ENCODE measurements at places on chromosomes 5 and 9.

- DNase-seq: no peak
Measured at GRCh38 chr5:57889558-57889957, 406.9 kb upstream of the ACTBL2 start.

DNA sequence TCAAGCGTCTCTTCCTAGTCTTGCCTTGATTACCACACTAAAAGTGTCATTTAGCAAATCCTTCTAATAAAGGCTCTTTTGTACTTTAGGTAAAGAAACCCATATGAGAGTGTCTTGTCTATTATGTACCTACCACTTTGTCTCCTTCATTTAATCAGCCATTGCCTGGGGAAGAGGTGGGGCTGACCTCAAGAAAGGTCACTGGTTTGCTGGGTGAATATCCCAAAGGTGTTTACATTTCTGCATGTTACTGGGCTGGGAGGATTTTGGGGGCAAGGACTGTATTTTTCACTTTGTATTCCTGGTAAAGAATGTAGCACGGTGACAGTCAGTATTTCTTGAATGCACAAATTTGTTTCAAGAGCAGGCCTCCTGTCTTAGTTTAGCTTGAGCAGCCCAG, 11.9 kb upstream of the RPS23 start:
- no peak for DNase-seq

DNA sequence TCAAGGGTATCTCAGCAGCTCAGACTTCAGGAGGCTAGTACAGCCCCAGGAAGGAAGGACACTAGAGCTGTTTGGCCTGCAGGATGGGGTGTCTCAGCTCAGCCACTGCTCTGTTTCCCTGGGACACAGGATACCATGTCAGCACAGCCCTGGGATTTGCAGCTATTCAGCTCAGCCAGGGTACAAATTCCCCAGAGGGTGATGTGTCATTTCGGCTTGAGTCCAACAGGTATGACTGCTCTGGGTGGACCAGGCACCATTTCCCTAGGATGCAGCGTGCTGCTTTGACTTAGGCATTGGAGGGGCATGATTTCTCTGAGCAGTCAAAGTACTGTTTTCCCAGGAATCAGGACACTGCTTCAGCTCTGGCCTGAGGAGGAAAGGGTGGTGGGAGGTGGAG, 130.1 kb downstream of the ARSB start:
- DNase-seq: no peak

DNA sequence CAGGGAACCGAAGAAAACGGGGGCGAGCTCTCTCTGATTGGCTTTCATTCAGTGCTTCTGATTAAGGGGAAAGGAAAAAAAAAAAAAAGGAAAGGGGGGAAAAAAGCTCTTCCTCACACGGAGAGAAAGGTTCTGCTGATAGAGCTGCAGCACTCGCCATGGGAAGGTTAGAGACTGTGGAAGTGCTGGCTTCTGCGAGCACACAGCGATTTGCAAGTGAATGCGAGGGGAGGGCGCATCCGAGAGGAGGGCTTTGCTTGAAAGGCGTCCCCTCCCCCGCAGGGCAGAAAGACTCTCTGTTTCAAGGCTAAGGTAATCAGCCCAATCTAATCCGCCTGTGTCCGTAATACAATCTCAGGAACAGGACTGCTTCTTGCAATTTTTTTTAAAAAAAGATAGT, at the start of gene CDH10:
TSS of gene CDH10 (minus strand) at position 218 of the 400 bp plus-strand sequence. CDS start 51,488 bp downstream, outside the sequence.
- DNase-seq: no peak

- DNase-seq: no peak
Measured at GRCh38 chr9:132125361-132125760, 36.5 kb upstream of the NTNG2 start.

DNA sequence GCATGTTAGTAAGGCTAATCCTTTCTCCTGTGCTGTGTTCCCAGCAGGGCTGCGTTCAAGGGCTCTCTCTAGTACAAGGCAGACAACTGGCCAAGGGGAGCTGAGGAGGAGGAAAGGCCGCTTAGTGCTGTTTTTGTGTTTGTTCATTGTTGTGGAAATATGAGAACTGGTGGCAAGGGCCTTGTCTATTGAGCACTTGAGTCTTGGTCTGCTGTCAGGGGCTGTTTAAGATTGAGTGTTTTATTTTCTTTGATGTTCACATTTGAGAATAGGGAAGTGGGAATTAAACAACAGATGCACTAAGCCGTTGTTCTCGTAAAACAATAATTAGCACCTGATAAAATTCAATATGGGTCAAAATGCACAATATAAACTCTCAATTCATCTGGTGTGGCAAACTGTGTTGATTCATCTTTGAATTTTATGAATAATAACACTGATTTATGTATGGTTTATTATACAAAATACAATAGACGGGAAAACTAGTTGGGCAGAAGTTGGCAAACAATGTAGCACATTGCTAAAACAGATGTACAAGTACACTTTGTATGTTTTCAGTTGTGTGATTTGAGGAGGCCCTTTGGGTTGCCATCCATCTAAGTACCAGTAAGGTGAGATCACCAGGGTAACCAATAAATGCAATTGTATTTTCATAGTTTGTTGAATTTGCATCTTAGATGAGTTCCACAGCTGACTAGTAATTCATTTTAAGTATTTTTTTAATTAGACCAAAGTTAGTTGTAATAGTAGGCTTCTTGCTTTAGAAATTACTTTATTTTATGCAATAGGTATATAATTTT, 97.6 kb upstream of the GRHPR start:
- DNase-seq: no peak

- peak; percentile 83 for DNase-seq
Measured at GRCh38 chr5:176660860-176661641, 13.8 kb downstream of the TSPAN17 start.

DNA sequence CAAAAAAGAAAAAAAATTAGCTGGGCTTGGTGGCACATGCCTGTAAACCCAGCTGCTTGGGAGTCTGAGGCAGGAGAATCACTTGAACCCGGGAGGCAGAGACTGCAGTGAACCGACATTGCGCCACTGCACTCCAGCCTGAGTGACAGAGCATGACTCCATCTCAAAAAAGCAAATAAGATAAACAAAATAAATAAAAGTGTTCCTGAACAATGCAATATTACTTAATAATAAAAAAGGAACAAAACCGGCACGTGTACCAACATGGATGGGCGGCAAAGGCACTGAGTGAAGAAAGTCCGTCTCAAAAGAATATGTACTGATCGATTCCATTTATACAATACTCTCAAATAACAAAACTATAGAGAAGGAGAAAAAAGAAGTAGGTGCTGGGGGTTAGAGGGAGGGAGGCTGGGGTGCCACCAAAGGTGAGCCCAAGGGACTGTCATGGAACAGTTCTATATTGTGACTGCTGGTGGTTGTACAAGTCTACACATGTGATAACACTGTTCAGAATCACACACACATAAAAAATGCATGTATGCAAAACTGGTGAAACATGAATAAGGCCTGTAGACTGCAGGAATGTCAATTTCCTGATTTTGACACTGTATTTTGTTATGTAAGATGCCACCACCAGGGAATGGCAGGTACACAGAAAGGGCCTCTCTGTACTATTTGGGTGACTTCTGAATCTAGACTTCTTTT, 15.8 kb downstream of the MYO10 start:
- DNase-seq: no peak

GRCh38 chr9:136902259-136902821, 16.0 kb downstream of the TRAF2 start:
- peak; percentile 91 for DNase-seq

- no peak for DNase-seq
Measured at GRCh38 chr5:32586276-32586599, 881 bp downstream of the SUB1 start.

GRCh38 chr9:75053869-75054268, 25.8 kb upstream of the CARNMT1 start:
- no peak for DNase-seq

DNA sequence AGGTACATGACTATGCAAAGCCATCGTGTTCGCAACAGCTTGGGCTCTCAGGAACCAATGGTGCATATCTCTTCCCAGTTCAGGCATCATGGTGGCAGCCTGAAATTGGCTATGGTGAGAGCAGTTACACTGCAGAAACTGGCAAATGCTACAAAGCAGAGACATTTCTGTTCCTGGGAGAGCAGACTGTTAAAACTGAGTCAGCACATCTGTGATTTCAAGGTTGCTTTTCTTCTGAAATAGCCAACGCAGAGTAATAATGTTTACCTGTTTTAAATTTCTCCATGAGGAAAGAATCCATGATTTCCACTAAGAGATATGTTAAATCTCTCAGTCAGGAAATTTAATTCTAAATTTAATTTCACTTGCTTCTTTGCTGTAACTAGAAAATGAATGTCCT, 47.8 kb downstream of the C7 start:
- no peak for DNase-seq

DNA sequence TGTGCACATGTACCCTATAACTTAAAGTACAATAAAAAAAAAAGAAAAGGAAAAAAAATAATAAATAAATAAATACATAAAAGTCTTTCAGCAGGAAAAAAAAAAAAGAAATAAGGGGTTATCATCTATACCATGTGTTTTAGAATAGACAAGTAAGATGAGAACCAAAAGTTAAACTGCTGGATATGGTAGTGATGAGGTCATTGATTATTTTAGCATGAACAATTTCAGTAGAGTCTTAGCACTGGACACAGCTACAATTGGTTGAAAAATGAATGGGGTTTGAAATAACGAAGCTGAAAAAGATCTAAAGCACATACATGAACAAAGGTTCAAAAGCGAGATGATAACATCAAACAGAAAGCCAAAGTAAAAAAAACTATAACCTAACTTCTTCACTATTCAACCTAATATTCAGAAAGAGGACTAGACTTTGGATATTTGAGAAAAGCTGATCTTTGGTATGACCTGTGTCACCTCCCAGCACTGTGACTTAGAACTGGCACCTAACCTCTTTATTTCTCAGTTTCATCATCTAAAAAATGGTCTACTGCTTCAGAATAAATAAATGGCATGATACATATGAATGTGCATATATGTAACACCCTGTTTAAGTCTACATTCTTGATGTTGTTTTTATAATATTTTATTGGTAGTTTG, 133.3 kb downstream of the RAB3C start:
- DNase-seq: no peak

GRCh38 chr9:125524583-125525355, 182.2 kb downstream of the MAPKAP1 start:
- no peak for DNase-seq

GRCh38 chr5:76849419-76850291, at the start of gene S100Z:
Gene S100Z (plus strand): TSS chr5:76850014. CDS start chr5:76875360, 25,346 bp downstream.
- DNase-seq: peak; percentile 36

DNA sequence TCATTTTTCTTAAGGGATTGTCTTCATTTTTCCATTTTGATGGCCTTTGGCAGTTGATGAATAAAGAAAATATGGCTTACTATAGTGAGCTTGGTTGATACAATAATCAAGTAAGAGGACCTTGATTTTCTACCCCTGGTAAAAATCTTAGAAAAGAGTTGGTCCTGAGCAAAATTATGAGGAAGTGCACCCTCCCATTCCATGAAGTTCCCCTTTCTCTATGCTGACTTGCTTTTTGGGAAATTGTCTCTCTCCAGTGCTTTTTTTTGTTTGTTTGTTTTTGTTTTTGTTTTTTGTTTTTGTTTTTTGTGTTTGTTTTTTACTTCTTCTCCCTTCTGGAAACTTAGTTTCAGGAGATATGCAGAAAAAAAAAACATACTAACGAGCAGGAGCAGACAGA, 449.2 kb upstream of the ACTBL2 start:
- DNase-seq: no peak

GRCh38 chr5:9781890-9782289, 151.7 kb upstream of the TAS2R1 start:
- DNase-seq: no peak

- no peak for DNase-seq
Measured at GRCh38 chr5:119289438-119290044, 66.3 kb upstream of the TNFAIP8 start.

DNA sequence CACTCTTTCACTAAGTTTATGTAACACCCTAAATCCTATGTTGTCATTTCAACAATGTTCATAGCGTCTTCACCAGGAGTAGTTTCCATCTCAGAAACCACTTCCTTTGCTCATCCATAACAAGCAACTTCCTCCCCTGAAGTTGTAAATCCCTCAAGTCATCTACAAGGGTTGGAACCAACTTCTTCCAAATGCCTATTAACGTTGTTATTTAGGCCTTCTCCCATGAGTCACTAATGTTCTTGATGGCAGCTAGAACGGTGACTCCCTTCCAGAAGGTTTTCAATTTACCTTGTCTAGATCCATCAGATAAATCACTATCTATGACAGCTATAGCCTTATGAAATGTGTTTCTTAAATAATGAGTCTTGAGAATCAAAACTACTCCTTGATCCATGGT, 73.3 kb upstream of the TARS1 start:
- DNase-seq: no peak

DNA sequence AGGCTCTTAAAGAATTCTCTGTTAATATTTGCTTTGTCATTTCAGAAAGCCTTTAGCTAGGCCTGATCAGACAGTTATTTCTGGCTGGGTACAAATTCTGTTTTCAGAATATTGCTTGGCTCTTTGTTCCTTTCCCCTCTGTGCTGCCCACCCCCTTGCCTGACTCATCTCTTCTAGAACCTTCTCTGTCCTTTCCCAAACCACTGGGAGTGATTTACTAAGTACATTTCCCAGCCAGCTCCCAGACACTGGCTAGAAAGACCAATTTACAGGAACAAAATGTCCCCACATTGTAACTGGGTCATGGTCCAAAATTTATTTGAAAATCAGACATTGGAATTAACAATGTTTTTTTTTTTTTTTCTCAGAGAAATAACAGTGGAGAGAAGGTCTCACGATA, 133.1 kb upstream of the MAP1B start:
- DNase-seq: no peak

- no peak for DNase-seq
Measured at GRCh38 chr5:44543511-44543910, 154.3 kb upstream of the FGF10 start.

DNA sequence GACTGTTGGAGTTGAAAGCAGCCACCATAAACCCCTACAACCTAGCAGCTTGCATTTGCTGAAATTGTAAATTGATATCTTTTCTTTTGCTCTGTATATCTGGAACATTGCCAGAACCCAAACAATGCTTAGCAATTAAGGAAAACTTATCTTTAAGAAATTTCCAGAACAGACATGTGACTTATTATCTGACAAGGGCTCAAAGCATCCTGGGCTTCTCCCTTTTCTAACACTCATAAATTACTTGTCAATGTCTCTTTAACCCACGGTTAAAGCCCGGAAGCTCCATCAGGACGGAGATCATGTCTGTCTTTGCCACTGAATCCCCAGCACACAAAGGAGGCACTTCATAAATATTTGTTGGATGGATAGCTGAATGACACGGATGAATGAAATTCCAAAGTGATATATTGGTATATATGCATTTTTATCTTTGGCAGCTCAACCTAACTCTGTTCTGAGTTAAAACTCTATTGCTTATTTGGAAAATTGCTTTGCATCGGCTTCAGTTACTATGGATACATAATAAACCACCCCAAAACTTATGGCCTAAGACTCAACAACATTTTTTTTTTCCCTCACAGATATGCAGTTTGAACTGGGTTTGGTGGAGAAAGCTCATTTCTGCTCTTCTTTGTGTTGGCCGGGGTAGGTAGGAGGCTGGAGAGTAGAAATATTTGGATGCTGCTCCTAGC, 103.1 kb upstream of the CLINT1 start:
- DNase-seq: no peak

- no peak for DNase-seq
Measured at GRCh38 chr9:114860187-114860586, 54.3 kb upstream of the TNFSF15 start.

Data from activated naive CD4-positive, alpha-beta T cell treated with Interleukin-2 at 50 U/mL for 16 hours (primary cell).